ENCODE measurements at places on chromosomes 3 and 15.
A peak's percentile ranks its signal among the peaks of the same experiment; 100 is the strongest.

DNA sequence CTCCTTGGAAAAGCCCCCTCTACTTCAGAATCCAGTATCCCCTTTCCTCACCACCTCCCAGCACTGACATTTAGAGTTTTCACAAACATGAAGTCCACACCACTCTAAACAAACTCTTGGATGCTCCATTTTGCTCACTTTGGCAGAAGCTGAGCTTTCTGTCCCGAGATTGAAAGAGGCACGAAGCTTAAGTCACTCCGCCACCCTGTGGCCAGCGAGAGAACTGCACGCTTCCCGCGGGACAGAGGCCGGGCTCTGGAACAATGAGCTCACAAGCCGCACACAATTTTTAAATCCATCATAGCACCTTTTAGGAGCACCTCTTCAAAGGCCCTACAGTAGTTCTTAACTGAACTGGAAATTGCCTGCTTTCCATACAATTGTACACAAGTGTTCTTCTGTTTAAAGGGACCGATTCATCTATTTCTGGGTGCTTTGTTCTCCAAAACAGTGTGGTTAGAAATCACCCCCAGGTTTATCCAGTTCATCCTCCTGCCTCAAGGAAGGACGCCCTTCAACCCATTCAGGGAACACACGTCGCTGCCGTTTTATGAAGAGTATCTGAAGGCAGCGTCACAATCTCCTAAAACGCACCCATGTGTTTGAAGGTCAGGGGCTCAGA, 226.1 kb downstream of the VPS13C start:
- no peaks in the 10 kb centered on the region for H3K27me3 ChIP-seq
- no peak overlapping the region for H3K4me3 ChIP-seq
- no peak overlapping the region for H3K27ac ChIP-seq
- peak; percentile 96 for DNase-seq
- H3K4me1 ChIP-seq: no peaks in the 10 kb centered on the region

DNA sequence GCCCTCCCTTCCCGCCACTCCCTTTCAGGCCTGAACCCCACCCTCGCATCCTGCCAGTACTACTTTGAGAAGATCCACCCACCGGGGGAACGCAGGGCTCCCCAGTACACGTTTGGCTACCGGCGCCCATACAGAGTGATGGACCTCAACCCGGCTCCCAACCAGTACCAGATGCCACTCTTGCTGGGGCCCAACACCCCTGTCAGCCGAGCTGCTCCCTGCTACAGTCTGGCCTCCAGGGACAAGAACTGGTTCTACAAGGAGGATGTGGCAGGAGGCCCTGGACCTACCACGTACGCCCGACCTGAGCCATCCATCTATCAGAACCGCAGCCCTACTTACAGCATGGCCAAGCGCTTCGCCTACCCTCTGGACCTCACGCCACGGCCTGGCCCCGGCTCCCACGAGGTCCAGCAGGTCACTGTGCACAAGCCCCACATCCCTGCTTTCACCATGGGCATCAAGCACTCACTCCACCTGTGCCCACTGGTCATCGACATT, 14.4 kb upstream of the CSPG4 start:
- no peak overlapping the region for H3K27ac ChIP-seq
- DNase-seq: no peak
- H3K36me3 ChIP-seq: no peaks in the 10 kb centered on the region
- H3K4me3 ChIP-seq: no peak overlapping the region
- H3K27me3 ChIP-seq: no peaks in the 10 kb centered on the region
- peaks cover 43% of the 10 kb centered on the region for H3K4me1 ChIP-seq

DNA sequence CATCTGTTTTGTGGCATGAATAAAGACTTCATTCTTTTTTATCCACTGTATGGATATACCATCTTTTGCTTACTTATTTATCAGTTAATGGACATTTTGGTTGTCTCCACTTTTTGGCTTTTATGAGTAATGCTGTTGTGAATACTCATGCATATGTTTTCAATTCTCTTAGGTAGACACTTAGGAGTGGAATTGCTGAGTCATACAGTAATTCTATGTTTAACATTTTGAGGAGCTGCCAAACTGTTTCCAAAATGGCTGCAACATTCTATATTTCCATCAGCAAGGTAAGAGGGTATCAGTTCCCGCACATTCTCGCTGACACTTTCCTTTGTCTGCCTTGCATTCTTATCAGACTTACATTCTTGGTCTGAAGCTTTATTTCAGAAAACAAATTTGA, 191.1 kb downstream of the WNT5A start:
- H3K27ac ChIP-seq: no peak overlapping the region
- H3K36me3 ChIP-seq: no peaks in the 10 kb centered on the region
- no peak overlapping the region for H3K4me3 ChIP-seq

DNA sequence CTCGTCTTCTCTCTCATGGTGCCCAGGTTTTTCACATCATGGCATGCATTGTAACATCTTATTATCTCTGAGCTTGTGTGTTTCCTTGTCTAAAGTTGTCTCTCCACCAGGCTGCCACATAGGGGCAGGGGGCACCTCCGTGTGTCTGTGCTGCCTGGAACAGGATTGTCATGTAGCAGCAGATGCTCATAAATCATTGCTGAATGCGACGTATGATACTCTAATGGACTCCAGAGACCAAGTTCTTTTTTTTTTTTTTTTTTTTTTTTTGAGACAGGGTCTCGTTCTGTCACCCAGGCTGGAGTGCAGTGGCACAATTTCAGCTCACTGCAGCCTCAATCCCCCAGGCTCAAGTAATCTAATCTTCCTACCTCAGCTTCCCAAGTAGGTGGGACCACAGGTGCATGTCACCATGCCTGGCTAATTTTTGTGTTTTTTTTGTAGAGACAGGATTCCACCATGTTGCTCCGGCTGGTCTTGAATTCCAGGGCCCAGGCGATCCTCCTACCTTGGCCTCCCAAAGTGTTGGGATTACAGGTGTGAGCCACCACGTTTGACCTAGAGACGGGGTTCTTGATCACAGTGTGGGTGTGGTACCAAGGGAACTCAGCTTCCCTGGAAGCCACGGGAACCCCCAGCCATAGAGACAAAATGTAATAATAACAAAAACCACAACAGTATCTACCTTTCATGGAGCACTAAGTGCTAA, 4.7 kb upstream of the DNASE1L3 start:
- no peak overlapping the region for H3K4me3 ChIP-seq
- H3K36me3 ChIP-seq: no peaks in the 10 kb centered on the region
- no peak for DNase-seq
- peaks cover 12% of the 10 kb centered on the region for H3K4me1 ChIP-seq
- H3K27ac ChIP-seq: no peak overlapping the region

DNA sequence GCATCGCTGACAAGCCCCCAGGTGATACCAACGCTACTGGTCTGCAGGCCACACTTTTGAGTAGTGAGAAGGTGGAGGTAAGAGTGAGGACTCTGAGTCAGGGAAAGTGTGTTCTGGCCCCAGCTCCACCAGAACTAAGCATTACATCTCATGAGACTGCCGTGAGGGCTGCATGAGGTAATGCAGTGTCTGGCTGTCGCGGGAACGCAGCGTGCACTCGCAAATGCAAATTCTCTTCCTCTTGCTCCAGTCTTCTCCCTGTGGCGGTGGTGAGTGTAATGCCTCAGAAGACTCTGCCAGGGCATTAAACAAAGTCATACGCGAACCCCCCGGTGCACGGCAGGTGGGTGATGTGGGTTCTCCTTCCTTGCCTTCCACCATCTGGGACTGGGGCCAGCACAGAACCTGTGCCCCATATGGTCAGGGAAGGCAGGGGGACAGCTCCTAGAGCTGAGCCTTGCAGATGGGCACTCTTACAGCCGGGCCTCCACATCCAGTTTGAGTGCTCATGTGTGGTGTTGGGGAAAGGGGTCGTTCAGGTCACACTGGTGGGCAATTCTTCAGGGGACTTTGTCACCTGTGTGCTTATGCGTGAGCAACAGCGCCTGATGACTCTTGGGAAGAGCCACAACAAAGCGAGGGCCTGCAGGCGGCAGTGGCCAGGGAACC, 175.8 kb downstream of the XXYLT1 start:
- no peak for DNase-seq
- no peaks in the 10 kb centered on the region for H3K36me3 ChIP-seq
- H3K27me3 ChIP-seq: no peaks in the 10 kb centered on the region
- H3K27ac ChIP-seq: no peak overlapping the region

GRCh38 chr3:97417-98258, 98.9 kb upstream of the CHL1 start:
- no peak for DNase-seq
- H3K36me3 ChIP-seq: no peaks in the 10 kb centered on the region
- H3K4me3 ChIP-seq: no peak overlapping the region
- H3K27ac ChIP-seq: no peak overlapping the region
- no peaks in the 10 kb centered on the region for H3K27me3 ChIP-seq

DNA sequence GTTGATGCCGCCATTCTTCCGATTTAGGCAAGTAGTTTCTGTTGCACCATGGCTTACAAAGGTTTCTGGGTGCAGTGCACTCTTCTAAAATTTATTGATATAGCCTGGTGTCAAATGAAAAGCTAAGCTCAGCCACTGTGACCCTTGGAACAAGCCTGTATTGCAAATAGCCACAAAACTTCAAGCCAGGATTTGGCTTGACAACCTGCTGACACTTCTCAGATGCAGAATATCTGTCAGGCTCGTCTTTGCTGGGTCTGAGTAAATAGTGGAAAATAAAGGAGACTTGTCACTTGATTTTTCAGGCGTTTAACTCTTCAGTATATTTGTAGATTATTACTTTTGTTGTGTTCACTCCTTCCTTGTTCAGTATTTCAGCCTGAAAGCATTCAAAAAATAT, 871.8 kb downstream of the OTOL1 start:
- no peaks in the 10 kb centered on the region for H3K36me3 ChIP-seq
- no peak overlapping the region for H3K4me3 ChIP-seq
- H3K4me1 ChIP-seq: peaks cover 36% of the 10 kb centered on the region

- no peak overlapping the region for H3K4me3 ChIP-seq
- H3K27me3 ChIP-seq: peaks cover 78% of the 10 kb centered on the region
- DNase-seq: no peak
- no peaks in the 10 kb centered on the region for H3K4me1 ChIP-seq
- H3K36me3 ChIP-seq: no peaks in the 10 kb centered on the region
- H3K27ac ChIP-seq: no peak overlapping the region
Measured at GRCh38 chr15:75233504-75234190, 24.5 kb upstream of the GOLGA6C start.

GRCh38 chr3:78277220-78277619, 1237.3 kb downstream of the ROBO2 start:
- no peaks in the 10 kb centered on the region for H3K4me1 ChIP-seq
- no peaks in the 10 kb centered on the region for H3K27me3 ChIP-seq
- H3K4me3 ChIP-seq: no peak overlapping the region

GRCh38 chr15:69730281-69731080, 277.9 kb downstream of the RPLP1 start:
- H3K27ac ChIP-seq: no peak overlapping the region
- H3K4me1 ChIP-seq: no peaks in the 10 kb centered on the region
- H3K36me3 ChIP-seq: no peaks in the 10 kb centered on the region

DNA sequence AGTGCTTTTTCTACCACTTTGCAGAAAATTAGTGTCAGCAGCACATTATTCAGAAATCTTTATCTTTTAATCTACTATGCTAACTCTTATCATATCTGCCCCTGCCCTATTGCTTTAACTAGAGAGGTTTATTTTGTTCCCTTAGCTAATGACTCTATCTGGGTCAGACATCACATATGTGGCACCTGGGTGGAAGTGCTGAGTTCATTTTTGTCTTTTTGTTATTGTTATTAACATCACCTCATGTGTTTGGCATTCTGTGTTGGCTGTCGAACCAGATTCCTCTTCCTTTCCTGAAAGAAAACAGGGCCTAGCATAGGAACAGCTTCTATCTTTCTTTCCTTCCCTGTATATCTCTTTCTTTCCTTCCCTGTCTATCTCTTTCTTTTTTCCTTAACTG, 100.7 kb downstream of the RBMS3 start:
- H3K27me3 ChIP-seq: no peaks in the 10 kb centered on the region
- no peak for DNase-seq
- H3K4me3 ChIP-seq: no peak overlapping the region
- peaks cover 29% of the 10 kb centered on the region for H3K4me1 ChIP-seq

- no peak overlapping the region for H3K27ac ChIP-seq
- H3K4me3 ChIP-seq: no peak overlapping the region
- no peaks in the 10 kb centered on the region for H3K4me1 ChIP-seq
- H3K36me3 ChIP-seq: no peaks in the 10 kb centered on the region
- no peak for DNase-seq
- no peaks in the 10 kb centered on the region for H3K27me3 ChIP-seq
Measured at GRCh38 chr3:130786306-130786705, 39.7 kb upstream of the PIK3R4 start.

DNA sequence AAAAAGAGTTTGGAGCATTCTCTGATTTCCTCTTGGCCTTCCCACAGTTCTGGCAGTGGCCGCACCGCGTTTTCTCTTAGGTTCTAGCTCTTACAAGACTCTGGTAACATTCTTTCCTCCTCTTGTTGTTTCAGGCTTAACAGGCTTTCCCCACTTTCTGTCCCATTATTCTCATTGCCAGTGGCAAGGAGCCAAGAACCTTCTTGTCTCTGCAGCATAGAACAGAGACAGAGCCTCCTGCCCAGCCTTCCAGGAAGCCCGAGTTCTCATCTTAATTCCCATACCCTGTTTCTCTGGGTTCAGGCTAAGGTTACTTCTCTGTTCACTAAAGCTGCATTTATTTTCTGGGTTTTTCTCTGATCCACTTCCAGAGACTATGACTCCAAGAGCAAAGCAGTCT, 61.1 kb downstream of the DUT start:
- no peak overlapping the region for H3K4me3 ChIP-seq
- no peaks in the 10 kb centered on the region for H3K27me3 ChIP-seq
- H3K36me3 ChIP-seq: no peaks in the 10 kb centered on the region
- H3K4me1 ChIP-seq: peaks cover 60% of the 10 kb centered on the region

DNA sequence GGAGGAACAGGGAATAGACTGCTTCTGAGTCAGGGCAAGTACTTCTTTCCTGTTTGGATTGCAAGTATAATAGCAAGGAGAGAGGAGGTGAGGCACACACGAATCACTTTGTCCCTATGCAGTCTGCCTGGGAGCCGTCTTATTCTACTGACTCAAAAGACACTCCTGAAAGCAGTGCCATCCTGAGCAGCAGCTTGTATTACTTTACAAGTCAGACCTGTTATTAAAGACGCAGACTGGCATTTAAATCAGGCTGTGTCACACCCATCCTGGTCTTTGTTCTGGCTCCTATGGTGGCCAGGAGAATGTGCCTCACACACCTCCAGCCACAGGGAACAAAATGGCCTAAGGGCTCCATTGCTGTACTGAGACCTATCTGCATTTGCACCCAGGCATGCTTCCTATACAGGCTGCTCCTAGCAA, 17.9 kb upstream of the SQOR start:
- H3K27ac ChIP-seq: no peak overlapping the region
- H3K4me3 ChIP-seq: no peak overlapping the region
- H3K27me3 ChIP-seq: no peaks in the 10 kb centered on the region
- H3K4me1 ChIP-seq: no peaks in the 10 kb centered on the region
- H3K36me3 ChIP-seq: no peaks in the 10 kb centered on the region

Measured in esophagus muscularis mucosa (tissue), 4 donors.